ENCODE measurements at places on chromosomes 11 and 22.

DNA sequence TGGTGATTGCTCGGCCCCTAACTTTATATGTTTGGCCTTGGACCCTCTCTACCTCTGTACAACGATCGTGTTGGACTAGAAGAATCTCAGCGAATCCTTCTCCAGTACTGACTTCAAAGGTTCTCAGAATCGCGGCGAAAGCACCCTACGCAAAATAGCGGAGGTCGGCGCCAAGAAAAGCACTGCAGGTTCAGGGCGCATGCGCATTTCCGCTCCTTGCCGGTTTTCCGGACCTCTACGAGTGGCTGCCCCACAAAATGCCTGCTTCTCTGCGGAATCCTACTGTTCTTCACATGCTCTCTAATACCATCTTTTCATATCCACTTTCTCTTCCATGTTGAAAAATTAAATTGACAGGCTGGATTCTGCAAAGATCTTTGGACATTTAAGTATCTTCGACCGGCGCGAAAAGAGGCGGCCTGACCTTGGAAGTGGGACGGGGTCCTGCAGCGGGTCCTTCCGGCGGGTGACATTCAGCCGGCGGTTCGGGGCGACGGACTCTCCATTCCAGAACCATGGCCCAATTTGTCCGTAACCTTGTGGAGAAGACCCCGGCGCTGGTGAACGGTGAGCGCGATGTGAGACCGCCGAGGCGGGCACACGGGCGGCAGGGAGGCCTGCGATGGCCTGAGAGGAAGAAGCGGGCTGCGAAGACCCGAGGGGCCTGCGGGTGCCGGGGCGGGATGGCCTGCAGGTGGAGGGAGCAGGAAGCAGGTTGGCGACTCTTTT is at the start of gene ATP5MG:
Gene ATP5MG, plus strand, starts transcription at position 456 of the 729 bp plus-strand sequence. Its CDS starts 60 bp downstream, at position 516.
- peak; percentile 91 for DNase-seq

DNA sequence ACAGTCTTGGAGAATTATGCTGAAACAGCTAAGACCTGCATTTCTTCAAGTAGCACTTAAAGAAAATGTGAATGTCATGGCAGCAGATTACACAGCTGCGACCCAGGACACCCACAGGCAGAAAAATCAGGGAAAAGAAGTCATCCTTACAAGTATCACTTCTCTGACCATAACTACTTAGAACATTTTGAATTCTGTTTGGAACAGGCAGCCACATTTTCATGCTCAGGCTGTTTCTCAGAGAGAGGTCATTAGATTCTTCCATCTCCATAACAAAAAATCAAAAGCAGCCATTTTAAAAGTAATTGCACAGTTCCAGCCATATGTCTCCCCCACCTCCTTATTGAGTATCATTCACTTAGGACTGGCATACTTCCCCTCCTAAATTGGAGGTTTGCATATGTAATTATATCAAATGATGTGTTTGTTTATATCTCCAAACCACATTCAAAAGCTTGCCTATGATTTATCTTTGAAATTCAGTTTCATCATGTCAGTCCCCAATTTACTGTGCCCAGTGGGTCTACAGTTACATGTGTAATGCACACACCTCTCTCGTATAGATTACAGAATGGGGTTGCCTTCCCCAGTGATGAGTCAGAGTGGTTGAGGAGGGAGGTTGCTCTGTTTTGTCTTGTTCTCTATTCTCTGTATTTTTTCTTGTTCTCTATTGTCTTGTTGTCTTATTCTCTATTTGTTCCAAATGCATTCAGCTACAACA is 276.5 kb upstream of the MTNR1B start:
- DNase-seq: no peak

DNA sequence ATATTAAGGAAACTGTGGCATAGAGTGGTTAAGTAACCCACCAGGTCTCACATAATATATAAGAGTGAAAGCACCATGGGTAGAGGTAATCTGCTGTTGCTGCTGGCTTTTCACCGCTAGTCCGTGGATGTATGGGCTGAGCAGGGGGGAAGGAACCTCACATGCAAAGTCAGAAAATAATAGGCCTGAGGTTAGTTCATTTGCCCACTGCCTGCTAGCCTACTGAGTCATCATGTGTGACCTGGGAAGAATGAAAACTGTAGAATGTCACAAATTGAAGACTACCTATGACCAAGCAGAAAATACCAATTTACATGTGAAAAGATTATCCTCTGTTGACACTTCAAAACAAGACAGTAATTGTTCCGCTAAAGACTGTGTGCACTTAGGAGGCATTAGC is 560.1 kb upstream of the FAT3 start:
- no peak for DNase-seq

- no peak for DNase-seq
Observed at GRCh38 chr22:20672732-20673131, 101.2 kb upstream of the SERPIND1 start.

GRCh38 chr11:9065607-9066432 is 25.6 kb downstream of the SCUBE2 start:
- no peak for DNase-seq

- no peak for DNase-seq
Observed at GRCh38 chr11:1547467-1548098, 24.5 kb downstream of the DUSP8 start.

DNA sequence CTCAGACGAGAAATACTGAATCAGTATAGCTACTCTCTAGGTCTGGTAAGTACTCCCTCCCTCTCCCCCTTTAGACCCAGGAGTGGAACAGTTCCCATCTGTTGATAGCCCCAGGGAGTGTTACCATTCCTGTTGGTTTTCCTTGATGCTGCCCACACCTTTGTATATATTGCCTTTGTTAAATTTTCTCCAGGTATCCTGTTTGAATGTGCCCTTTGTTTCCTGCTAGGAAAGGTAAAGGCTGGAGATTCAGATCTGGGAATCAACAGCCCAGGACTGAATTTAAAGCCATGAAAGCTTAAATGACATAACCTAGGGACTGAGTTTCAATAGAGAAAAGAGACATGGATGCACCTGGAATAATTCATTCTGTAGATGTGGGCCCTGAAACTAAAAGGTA is 68.3 kb downstream of the CCDC83 start:
- no peak for DNase-seq

DNA sequence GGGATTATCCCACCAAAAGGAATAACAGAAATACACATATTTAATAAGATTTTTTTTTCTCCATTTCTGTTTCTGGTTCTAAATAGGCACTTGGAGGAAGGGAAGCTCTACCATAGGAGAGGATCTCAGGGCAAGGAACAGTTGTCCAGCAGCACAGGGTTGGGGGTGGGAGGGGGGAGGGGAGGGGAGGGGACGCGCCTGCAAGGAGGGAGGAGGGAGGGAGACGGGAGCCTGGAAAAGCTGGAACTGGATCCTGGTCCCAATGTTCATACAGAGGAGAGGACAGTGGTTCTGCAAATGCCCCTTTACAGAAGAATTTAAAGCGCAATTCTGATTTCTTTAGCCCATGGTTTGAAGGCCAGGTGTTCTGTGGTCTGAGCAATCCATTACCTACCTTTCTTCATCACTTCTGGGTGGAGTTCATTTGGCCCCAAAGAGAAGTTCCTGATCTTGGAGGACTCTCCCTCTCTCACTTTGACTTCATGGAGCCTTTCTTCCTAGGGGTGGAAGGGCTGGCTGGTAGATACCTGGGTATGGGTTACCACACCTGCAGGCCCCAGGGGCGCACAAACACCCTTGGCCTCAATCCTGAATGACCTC is 348.9 kb upstream of the NCAM1 start:
- no peak for DNase-seq

DNA sequence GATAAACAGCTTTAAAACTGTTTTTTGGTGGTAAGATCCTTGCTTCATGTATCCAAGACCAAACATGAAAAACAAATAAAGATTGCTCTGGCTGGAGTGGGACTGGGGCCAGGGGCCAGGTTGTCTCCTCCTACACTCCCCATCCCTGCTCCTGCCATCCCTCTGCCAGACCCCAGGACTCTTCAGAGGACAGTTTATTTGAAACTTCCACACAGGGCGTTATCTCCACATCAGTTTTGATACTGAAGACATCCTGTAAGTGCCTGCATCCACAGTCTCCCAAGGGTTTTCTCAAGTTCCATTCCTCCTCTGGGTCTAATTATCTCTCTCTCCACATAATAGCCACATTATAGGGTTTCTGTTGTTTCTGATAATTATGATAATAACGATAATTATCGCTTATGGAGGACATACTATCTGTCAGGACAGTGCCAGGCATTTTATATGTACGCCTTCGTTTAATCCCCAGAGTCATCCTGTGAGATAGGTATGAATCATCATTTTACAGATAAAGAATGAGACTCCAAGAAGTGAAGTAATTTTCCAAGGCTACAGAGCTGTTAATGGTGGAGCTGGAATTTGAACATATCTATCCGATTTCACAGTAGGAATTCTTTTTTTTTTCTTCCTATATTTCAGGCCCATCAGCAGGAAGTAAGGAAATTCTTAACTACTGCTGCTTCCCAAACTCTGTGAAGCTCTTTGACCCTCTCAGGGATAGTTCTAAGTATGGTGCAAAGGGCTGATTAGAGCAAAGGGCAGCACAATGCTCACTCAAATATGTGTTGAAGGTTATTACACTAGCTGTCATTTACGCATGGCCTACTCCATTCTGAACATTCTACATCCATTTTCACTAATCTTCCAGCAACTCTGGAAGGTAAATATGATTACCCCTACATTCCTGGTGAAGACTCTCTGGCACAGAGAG is 488.0 kb upstream of the CCDC90B start:
- peak; percentile 77 for DNase-seq

- no peak for DNase-seq
Observed at GRCh38 chr11:1152316-1153104, 5.2 kb upstream of the MUC5AC start.
